NCI-H2227 treated with DMSO at 0.1 percent for 48 hours (cell line): ENCODE measurements at places on chromosomes 3 and 15.
A peak's percentile ranks its signal among the peaks of the same experiment; 100 is the strongest.

GRCh38 chr15:31365032-31365654 lies 38.5 kb downstream of the KLF13 start:
- no peak for DNase-seq

DNA sequence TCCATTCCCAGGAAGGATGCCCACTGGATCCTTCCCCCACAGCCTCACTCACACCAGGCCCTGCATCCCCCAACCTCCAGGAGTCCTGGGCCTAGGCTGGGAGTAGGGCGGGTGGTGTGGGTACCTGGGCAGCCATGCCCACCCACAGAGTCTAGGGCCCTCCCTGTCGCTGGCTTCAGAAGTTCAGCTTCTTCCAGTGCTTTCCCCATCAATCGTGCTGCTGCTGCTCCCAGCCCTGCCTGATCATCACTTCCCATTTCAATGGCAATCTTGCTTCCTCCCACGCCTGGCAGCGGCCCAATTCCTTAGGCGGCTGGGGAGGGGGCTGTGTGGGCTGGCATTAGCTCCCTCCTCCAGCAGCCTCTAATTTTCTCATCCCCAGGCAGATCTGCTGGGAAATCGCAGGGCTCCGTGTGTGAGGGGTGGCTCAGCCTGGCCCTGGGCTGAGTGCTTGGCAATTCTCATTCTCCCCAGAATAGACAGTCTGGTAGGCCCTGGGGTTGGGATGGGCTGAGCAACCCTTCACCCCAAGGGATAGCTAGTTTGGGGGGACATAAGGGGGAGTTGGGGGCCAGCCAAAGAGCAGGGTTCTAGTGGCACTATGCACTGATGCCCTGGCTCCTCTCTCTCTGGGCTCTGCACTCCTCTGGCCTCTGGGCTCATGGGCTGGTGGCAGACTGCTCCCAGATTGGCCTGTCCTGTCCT lies 66.4 kb downstream of the SCN5A start:
- peak; percentile 71 for DNase-seq

- DNase-seq = peak; percentile 27
Measured at GRCh38 chr3:127304121-127304744, 16.4 kb upstream of the PRR20G start.

- no peak for DNase-seq
Measured at GRCh38 chr3:139251529-139251928, 92.3 kb upstream of the MRPS22 start.

- no peak for DNase-seq
Measured at GRCh38 chr3:109265295-109265694, 51.0 kb downstream of the DPPA2 start.

DNA sequence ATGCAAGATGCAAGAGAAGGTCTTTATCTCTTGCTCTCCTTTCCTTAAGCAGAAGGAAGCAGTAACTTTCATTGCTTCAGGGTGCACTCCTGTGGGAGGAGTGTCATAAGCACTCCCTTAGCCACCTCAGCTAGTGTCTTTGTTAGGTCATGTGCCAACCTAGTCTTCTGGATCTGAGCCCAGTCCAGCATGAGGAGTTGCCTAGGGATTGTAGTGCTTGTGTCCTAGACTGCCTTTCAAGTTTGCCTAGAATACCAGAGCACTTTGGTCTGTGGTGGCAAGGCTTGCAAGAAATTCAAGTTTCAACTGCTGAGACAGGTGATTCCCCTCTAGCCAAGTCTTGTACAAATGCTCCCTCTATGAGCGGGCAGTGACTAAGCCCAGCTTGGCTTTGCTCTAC lies 633.6 kb downstream of the ZNF385D start:
- DNase-seq = no peak

DNA sequence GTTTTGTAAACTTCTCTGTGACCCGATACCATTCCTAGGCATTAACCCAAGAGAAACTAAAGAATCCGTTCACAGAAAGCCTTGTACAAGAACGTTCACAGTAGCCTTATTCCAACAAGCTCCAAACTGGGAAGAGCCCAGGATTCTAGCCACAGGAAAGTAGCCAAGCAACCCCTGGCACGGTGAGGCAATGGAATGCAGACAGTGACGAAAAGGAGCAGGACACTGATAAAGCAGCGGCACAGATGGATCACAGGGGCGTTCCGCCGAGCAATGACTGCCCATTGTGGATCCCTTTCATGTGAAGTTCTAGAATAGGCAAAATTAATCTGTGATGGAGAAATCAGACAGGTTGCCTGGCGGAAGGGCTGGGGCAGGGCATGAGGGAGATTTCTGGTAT lies 198.7 kb upstream of the CHRNA7 start:
- DNase-seq = no peak

DNA sequence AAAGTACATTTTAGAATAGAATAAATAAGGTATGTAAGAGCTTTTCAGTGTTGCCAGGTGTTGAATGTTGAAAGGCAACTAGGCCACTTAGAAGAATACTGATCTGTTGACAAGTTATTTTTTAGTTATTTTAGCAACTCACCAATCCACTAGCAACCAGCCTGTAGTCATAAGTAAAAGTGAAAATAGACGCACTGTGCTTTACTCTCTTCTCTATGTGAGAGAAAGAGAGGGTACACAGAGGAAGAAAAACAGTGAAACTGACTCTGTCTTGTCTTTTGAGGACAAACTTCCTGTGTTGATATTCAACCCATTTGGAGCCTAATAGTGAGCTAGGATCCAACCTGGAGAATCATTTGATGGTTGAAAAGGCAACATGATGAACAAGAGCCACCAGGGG lies 327.1 kb upstream of the GOLIM4 start:
- DNase-seq = no peak

DNA sequence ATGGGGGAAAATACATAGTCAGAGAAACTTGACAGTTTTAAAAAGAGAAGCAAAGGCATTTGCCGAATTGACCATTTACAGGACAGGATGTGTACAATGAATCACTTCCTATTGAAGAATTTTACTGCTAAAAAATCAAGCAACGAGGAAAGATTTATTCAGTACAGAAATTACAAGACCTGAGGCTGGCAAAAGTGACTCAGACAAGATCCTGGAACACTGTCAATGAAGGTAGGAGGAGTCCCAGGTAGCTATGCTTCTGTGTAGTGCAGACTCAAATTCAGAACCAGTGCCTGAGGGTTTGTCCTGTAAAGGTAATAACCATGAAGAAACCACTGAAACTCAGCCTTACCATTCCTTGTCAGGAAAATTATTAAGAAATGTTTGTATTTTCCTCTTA lies 120.9 kb downstream of the ZMAT3 start:
- no peak for DNase-seq

GRCh38 chr3:45124956-45125355 lies 21.2 kb downstream of the CDCP1 start:
- DNase-seq = no peak

DNA sequence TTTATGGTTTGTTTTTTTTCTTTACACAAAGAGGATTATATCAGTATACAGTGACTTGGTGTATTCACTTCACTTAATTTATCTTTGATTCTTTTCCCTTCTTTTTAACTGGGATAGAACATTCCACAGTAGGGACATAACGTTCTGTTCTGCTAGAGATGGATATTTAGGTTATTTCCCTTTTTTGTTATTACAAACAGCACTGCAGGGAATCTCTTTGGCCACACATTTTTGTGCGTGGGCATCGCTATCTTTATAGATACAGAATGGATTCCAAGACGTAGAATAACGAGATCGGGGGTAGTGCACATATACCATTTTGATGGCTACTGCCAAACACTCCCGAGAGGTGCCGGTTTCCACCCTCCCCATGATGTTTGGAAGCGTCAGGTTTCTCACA lies 44.8 kb downstream of the PXYLP1 start:
- no peak for DNase-seq

DNA sequence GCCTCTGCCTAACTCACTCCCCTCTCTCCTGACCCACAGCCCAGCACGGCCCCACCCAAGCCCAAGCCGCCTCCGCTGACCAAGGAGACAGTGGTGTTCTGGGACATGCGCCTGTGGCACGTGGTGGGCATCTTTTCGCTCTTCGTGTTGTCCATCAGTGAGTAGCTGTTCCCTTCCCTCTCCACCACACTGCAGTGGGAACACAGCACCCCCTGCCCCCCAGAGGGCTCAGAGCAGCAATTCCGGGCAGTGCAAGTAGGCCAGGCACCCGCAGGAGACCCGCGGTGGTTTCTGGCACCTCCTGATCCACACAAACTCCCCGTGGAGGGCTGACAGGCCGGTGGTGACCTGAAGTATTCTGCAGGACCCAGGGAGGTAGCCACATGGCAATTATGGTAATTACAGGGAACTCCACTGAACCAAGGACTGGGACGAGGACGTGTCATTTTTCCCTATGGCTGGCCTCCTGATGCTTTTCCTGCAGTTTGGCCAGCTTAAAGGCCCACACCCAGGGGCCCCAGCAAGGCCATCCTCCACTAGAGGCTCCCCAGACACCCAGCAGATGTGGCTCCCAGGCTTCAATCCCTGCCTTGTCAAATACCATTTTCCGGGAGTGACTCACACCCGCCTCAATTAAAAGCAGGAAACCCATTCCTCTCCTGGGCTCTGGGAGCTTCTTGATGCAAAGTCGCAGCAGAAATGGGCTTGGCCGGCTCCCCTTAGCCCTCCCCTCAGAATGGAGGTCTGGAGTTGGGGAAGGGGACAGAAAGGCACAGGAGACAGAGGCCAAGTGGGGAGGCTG lies 4.8 kb downstream of the TMIE start:
- peak; percentile 25 for DNase-seq

GRCh38 chr3:168647582-168647981 lies 551.9 kb upstream of the GOLIM4 start:
- no peak for DNase-seq

- no peak for DNase-seq
Measured at GRCh38 chr15:79539401-79539800, 107.3 kb downstream of the MINAR1 start.

DNA sequence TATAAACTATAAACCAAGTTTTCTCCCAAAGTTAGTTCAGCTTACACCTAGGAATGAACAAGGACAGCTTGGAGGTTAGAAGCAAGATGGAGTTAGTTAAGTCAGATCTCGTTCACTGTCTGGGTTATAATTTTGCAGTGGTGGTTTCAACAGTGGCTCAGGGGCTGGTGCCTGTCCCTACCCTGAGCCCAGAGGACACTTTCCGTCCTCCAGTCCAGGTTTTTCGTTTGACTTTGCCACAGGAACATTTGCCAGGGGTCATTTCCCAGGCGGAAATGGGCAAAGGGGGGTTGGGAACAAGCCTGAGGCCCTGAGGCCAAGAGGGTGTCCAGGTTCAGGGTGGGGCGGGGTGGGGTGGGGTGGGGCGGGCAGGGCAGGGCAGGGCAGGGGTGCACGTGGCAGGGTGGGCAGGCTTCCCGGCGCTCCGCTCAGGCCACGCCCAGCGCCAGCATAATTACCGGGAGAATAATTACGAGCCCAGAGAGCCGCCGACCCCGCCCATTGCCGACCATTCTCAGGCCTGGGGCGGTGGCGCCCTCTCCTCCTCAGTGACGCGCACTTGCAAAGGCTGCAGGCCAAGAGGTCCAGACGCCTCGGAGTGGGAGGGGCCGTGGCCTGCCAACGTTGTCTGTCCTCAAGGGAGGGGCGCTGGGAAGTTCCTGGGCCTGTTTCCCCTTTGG lies 70.4 kb downstream of the KLF13 start:
- DNase-seq = peak; percentile 5

DNA sequence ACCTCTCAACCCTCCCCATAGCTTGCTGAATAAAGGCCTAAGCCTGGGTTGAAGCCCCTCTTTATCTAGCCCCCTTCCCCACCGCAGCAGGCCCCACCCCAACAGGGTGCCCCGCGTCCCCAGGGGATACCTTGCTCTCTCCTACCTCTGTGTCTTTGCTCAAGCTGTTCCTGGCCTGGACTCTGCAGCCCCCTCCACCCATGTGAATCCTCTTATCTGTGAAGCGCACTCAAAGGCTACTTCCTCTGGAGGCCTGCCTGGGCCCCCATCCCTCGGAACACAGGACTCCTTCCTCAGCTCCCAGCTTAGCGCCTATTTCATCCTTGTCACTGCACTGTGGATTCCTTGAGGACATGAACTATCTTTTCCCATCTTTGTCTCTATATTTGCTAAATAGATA lies 61.4 kb upstream of the HERC1 start:
- DNase-seq = no peak

DNA sequence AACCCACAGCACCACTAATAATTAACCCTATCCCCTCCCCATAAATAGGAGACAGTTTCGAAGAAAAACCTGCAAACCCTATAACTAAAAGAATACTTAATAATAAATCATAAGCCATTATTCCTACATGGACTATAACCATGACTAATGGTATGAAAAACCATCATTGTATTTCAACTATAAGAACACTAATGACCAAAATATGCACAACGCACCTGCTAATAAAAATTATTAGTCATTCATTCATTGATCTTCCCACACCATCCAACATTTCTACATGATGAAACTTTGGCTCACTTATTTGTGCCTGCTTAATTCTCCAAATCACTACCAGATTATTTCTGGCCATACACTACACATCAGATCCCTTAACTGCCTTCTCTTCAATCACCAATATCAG lies 16.6 kb downstream of the AQP9 start:
- DNase-seq = no peak

- DNase-seq = no peak
Measured at GRCh38 chr15:74301583-74302361, 65.6 kb downstream of the CCDC33 start.

- DNase-seq = no peak
Measured at GRCh38 chr3:22734207-22734606, 468.9 kb upstream of the UBE2E2 start.

- DNase-seq = no peak
Measured at GRCh38 chr15:57385923-57386390, 9.7 kb downstream of the CGNL1 start.

DNA sequence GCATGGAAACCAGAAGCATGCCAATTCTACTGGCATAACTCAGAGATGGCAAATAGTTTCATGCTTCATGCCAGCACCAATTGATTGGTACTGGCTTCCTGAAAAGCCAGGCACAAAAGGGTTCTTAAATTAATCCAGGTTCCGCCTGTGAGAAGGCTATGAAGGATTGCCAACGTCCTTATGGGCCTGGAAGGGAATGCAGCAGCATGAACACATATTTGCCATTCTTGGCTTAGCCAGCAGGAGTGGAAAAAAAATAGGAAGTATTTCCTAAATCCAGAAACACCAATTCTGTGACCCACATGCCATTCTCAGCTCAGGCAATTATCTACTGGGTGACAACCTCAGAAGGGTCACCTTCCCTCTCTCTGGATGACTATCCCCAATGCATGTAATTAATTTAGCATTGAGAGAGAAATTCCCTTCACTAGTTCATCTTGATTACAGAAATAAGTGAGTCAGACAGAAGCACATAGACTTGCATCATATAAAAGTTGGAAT lies 36.0 kb downstream of the ADAMTS9 start:
- DNase-seq = no peak

GRCh38 chr3:135513106-135514059 lies 452.1 kb upstream of the PPP2R3A start:
- no peak for DNase-seq
